ENCODE measurements at places on chromosomes 3 and 15.
A peak's percentile ranks its signal among the peaks of the same experiment; 100 is the strongest.

DNA sequence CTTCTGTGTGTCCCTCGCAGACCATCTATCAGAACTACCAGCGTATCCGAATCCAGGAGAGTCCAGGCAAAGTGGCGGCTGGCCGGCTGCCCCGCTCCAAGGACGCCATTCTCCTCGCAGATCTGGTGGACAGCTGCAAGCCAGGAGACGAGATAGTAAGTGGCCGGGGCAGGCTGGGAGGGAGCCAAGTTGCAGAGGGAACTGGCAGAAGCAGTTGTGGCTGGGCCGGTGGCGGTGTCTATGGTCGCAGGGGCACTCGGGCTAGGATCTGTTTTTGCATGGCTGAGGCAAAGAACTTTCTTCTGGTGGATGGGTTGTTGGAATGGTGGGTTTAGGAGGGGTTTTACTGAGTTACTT lies 10.1 kb downstream of the MCM2 start:
- DNase-seq = no peak

DNA sequence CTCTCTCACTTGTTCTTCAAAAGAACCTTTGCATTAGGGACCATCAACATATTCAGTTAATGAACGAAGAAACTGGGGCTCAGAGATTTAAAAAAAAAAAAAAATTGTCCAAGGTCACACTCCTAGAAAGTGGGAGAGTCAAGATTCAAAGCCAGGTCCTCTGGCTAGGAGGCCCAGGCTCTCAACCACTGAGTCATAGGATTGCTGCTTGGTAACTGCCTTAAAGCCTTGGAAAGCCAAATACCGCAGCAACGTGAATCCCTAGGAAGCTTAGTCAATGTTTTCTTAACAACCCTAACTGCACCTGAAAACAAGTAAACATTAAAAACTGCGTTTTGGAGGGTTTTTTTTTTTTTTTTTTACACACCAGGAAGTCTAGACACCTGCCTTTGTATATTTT lies 156.8 kb downstream of the WNT5A start:
- no peak for DNase-seq

- no peak for DNase-seq
Observed at GRCh38 chr3:151537726-151538125, 76.9 kb upstream of the IGSF10 start.

GRCh38 chr3:141367038-141367730 lies 1.1 kb upstream of the ZBTB38 start:
- DNase-seq = no peak

GRCh38 chr15:57235873-57236272 lies 140.4 kb upstream of the CGNL1 start:
- peak; percentile 14 for DNase-seq

DNA sequence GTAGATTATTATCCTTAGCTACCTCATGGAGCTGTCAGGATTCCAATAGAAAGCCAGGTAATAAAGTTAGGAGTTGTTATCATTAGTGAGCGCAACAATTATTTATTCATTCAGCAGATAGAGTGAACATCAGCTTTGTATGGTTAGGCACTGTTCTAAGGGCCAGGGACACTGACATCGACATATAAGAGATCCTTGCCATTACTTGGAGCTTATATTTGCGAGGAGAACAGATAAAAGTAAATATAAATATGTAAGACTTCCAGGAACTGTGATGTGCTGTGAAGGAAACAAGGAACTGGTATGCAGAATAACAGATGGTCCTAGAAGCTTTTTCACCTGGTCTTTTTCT lies 473 bp downstream of the LSM3 start:
- no peak for DNase-seq

- no peak for DNase-seq
Observed at GRCh38 chr3:184694716-184695115, 17.1 kb downstream of the MAGEF1 start.

GRCh38 chr3:132317229-132317948 lies at the start of gene ACP3:
TSS of gene ACP3 (plus strand) at chr3:132317407. CDS start at chr3:132317457, 50 bp downstream.
- no peak for DNase-seq

DNA sequence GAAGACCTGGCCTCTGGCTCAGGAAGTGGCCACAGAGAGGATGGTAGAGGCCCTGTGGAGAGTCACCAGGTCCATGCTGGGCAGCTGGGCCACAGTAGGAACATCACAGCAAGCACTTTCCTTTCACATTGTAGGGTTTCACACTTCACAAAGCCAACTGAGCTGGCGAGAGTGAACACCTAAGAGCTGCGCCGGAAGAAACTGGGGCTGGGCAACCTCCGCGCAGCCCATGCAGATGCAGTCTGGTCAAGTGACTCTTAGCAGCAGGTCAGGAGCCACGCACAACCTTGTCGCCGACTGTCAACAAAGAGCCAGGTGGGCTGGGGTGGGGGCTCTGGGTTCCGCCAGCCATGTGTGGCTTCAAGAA lies 15.3 kb upstream of the SHISA5 start:
- no peak for DNase-seq

DNA sequence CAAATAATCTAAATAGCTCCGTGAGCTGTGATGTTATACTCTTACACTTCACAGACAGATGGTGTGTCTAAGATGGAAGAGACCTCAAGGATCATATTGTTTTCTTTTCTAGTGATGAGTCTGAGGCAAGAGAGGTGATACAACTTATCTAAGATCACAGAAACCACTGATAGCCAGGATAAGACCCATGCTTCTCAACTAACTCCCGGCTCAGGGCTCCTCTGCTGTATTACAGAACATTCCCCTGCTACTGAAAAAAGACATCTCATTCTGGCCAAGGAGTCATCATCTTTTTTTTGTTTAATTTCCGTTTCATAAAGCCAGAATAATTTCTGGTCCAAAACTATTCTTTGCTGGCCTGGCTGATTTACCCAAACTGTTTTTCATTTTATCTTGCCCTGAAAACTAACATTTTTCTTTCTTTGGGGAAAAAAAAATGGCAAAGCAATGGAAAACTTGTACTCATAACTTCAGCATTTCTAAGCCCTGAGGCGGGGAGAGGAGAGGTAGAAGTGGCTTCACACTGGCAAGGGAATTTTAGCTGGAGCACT lies 46.9 kb upstream of the GAP43 start:
- no peak for DNase-seq

DNA sequence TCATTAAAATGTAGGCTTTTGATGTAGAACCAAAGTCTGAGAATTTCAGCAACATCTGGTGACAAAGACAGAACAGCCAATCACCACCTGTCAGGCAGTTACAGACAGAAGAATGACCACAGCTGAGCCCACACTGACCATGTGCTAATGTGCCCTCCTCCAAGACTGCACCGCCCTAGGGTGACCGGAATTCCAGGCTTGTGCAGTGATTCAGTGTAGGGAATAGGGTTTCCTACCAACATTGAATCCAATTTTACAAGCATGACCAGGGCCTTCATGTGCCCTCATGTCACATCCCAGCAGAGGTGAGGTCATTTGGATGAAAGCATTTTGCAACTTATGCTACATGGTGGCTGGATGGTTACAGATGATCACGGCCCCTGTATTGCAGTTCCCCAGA lies 412.5 kb downstream of the SOX2 start:
- no peak for DNase-seq

DNA sequence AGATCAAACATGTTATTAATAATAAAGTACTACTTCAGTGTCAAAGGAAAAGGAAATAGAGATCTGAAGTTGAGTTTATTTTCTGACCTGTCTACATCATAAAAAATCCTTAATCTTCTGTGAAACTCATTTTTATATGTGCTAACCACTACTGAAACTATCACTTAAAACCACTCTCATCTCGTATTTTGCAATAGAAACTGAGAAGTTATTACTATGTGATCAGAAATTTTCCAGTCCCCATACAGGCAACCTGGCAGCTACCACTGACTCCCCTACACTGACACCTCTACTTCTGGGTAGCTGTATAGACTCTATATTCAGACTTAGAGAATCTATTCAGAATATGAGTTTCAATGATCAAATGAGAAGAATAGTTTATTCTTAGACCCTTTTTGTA lies 8.3 kb downstream of the HDGFL3 start:
- no peak for DNase-seq

DNA sequence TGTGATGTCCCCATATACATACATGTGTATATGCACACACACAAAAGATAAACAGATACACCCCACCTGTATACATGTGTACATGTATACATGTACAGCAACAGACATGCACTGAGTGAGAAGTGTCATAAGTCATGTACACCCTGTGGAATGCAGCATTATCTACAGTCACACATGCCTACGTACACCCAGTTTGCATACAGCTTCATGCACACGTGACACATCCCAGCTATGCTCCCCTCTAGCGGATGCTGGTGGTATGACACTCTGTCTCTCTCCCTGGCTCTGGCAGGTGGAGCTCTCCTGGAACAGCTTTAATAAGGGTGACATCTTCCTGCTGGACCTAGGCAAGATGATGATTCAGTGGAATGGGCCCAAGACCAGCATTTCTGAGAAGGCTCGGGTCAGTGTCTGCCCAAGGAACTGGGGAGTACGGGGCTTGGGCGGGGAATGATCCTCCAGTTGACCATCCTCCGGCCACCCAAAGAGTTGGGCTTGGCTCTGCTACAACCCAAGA lies 6.3 kb downstream of the VILL start:
- peak; percentile 55 for DNase-seq

DNA sequence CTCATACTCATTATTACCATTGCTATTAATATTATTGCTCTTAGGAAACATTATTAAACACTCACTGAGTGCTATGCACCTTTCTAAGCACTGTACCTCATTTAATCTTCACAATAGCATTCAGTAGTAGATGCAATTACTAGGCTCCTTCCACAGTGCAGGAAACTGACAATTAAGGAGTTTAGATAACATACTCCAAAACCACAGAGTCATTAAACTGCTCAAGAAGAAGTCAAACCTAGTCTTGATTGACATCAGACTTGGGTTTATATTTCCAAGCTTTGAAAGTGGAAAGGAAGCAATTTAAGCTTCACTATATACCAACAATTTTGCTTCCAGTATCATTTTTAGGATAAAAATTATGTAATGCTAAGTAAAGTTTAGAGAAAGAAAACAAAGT lies 490.1 kb upstream of the ARRDC4 start:
- DNase-seq = no peak

DNA sequence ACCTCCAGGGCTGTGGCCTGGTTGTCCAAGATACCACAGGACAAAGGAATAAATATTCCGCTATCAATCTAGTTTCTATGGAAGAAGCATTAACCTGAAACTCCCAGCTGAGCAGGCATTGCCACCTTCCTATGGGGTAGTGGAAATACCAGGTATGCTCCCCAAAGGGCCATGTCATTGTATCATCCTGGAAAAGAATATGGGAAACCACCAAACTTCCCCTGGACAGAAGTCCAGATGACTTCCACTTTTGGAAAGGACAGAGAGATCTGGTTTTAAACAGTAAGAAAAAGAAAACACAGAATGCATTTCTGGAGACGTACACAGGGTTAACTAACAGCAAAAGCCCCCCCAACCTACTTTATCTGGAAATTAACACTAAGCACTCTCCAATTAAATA lies 100.2 kb downstream of the RFTN1 start:
- no peak for DNase-seq

GRCh38 chr15:80890341-80891005 lies 99.1 kb downstream of the MESD start:
- no peak for DNase-seq

- no peak for DNase-seq
Observed at GRCh38 chr3:31157047-31157694, 262.7 kb upstream of the GADL1 start.

GRCh38 chr3:143207338-143207961 lies 87.9 kb downstream of the CHST2 start:
- DNase-seq = no peak

GRCh38 chr3:152436707-152437590 lies 168.2 kb downstream of the MBNL1 start:
- DNase-seq = no peak

GRCh38 chr3:143727391-143727790 lies 120.9 kb downstream of the SLC9A9 start:
- DNase-seq = no peak

DNA sequence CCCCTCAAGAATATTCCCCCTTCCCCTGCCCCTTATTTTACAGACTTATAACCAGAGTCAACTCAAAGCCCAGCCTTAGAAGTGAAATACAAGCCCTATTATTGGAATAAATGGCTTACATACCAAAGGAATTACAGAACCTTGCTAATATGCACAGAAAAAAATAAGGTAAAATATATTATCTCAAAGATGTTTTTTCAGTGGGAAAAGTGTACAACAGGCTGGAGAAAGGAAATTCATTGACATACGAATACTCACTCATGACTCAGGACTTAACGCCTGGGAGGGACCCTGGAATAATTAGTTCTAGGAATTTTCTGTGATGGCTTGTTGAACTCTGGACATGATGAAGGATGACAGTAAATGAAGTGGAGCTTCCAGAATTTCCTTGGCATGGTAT lies 27.0 kb downstream of the ARL14 start:
- no peak for DNase-seq

All from SHP77 treated with DMSO at 0.1 percent for 48 hours (cell line).